ENCODE measurements at places on chromosomes 1 and 21.

GRCh38 chr1:20279509-20279908 lies 11.2 kb upstream of the VWA5B1 start:
- no peak for DNase-seq

DNA sequence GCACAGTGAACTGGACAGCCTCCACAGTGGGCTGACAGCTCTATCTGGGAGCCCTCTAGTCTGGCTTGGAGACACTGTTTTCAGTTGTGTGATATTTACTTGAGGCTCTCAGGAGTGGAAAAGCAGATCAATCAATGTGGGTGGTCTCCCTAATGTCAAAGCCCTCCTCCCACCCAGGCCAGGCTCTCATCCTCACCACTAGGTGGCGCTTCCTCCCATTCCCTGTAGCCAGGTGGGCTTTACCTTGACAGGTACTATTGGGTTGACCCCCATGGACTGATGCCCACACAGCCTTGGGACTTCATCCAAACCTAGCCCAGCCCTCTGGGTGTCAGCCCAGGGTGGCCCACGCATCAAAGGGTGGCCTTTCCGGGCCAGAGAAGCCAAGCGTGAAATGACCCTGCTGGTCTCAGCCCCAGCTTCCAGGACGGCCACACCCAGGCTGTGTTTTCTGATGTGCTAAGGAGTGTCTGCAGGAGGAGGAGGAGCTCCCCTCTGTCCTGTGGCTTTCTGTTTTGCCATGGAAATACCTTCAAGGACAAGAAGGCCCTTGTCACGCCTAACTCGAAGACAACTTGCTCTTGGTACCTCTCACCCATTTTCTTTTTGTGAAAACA lies 54.0 kb downstream of the CLIC6 start:
- no peak for DNase-seq

- no peak for DNase-seq
These were observed 6.5 kb upstream of the GUCA2A start for GRCh38 chr1:42170779-42171621.

- DNase-seq: no peak
These were observed 130.8 kb downstream of the PCBP3 start for GRCh38 chr21:45774291-45774690.

- no peak for DNase-seq
These were observed 22.5 kb downstream of the TNFRSF1B start for GRCh38 chr1:12189328-12189682.

DNA sequence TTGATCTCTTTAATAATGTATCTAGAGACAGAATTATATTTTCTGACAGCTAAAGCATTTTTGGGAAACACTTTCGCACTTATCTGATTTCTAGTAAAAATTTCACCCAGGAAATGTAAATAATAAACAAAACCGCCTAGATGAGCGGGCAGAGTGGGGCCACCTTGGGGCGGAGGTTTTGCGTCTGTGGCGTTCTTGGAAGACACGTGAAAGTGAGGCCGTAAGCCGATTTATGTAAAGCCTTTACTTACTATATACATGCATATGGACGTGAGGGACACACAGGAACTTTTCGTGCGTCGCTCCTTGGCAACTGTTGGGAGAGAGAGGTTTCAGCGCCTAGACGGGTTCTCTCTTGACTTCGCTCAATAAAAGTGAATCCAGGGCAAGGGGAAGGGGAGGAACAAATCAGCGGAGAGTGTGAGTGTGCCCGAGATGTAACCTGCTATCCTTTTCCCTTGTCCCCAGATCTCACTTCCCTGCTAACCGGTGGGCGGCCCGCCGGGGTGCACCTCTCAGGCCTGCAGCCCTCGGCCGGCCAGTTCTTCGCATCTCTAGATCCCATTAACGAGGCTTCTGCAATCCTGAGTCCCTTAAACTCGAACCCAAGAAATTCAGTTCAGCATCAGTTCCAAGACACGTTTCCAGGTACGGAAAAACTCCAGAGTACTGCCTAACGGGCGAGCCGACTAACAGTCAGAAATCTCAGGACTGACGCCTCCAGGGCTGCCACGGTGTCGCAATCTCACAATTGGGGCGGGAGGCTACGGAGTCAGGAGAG lies 1.7 kb downstream of the HLX start:
- no peak for DNase-seq

DNA sequence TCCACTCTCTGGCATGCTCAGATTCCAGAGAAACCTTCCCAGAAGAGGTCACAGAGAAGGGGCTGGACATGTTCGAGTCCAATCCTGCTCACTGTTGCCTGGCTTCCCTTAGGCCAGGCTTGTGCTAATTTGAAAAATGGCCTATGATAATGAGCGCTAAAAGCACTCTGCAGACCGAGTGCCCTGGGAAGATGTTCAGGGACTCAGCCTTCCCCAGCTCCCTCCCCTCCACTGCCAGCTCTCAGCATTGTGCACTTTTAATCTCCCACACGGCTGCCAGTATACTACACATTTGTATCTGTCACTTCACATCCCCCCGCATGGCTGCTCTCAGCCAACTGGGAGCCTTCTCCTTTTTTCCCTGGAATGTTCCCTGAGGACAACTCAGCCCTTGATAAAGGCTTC lies 24.1 kb downstream of the FAM163A start:
- DNase-seq: no peak

GRCh38 chr1:23215751-23216449 lies 1.4 kb downstream of the HTR1D start:
- no peak for DNase-seq

DNA sequence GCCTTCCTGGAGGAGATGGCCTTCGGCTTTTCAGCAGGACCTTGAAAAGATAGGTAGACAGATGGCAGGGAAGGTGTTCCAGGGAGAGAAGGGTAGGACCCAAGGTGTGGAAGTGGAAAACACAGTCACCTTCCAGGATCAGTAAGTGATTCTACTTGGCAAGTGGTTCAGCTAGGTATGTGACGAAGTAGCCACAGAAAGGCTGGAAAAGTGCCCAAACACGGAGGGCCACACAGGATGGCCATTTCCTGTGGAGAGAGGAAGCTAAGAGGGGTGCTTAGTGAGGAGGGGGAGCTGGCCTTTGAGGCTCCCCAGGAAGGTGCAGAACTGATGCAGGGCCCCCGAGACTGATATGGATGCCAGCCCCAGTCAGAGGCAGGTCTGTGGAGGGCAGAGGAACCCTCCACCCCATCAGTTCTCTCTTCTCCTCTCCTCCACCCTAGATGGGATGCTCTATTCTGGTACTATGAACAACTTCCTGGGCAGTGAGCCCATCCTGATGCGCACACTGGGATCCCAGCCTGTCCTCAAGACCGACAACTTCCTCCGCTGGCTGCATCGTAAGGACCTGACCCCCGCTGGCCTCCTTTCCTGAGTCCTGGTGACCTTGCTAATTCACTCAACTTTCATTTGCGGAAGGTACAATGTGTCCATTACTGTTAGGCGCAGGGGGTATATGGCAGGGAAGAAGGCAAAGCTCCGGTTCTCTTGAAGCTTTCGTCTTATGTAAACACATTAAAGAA lies 6.8 kb downstream of the SEMA4A start:
- DNase-seq: no peak

GRCh38 chr1:3464649-3465025 lies 10.2 kb downstream of the ARHGEF16 start:
- no peak for DNase-seq

- no peak for DNase-seq
These were observed 45.9 kb upstream of the ARTN start for GRCh38 chr1:43887748-43888147.

DNA sequence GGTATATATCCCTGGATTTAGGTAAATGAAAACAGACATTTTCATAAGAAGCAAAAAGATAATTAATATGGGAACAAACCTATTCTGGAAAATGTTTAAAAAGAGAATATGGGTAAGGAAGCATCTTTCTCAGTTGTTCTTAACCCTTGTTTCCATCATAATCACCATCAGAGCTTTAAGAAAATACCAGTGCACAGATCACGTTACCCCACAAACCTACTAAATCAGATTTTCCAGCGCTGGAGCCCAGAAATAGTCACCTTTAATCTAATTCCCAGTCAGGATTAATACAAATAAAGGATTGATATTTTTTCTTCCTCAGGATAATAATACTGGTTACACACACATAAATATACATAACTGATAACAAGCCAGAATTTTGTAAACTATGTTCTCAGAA lies 44.6 kb downstream of the PTPRC start:
- no peak for DNase-seq

DNA sequence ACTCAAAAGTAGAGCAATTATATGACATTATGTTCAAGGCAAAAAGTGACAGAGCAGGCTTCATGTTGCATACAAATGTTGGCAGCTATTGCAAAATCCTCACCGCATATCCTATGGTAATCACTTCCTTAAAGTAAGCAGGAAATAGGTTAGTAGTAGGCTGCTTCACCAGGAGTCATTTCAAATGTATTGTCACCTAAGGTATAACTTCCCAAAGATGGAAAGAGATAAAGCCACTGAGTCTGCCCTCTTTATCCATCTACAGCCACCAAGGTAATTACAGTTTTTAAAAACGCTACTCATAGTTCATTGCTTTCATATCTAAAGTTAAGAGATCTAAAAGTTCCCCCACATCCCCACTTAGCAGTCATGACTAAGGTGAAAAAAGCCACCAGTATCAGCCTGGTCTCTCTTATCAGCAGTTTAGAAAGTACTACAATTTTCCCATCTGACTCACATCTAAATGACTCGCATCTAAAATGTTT lies 31.6 kb upstream of the UBE2U start:
- DNase-seq: no peak

- DNase-seq: no peak
These were observed 67.0 kb downstream of the BACH1 start for GRCh38 chr21:29365661-29366265.

DNA sequence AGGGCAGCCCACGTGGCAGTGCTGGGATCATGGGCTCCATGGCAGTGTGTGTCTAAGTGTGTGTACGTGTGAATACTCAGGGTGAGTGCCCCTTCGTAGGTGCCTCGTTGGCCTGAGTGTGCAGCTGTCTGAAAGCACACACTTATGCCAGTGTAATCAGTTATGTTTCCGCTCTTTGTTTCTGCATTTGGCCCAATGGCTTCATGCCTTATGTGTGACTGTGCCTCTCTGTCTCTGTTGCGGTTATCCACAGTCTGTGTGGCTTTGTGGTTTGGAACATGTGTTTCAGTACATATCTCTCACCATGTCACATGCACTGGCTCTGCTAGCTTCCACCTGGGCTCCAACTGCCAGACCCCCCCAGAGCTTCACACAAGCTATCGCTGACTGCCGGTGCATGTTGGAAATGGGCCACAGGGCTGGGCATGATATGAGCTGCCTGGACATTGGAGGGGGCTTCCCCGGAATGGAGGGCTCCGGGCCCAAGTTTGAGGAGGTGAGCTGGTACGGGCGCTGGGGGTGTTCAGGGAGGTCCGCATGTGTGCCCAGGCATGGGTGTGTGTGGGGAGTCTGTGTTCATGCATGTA lies 70.3 kb upstream of the TINAGL1 start:
- no peak for DNase-seq

DNA sequence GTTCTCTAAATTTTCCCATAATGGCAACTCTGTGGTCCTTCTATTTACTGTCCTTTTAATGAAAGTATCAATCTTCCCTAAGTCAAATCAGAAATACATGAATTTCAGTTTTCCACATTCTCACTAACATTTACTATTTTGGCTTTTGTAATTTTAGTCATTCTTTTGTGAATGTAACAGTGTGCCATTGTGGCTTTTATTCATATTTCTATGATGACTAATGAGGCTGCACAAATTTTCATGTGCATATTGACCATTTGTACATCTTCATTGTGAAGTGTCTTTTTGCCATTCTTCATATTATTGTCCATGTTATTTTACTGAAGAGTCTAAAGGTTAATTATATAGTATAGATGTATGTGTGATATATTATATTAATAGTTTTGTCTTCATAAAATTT lies 431.0 kb upstream of the BRINP3 start:
- no peak for DNase-seq

DNA sequence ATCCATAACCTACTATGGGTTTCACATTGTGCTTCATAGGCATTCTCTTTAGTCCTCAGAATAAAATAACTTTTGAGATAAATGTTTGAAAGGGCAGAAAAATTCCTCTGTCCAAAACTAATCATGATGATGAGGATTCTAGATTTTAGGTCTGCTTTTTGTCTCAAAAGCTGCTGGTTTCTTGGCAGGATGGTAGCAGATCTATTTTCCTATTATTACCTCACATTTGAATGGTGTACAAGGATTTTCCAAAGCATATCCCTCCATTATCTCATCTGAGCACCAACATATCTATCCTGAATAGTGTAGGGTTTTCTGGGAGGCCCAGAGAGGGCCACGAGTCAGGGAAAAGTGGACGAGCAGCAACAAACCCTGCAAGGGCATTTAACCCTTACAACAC lies 201.9 kb downstream of the PLPP3 start:
- no peak for DNase-seq

GRCh38 chr1:203173011-203173555 lies 2.5 kb downstream of the MYBPH start:
- no peak for DNase-seq

GRCh38 chr1:84771895-84772294 lies 81.6 kb upstream of the SSX2IP start:
- no peak for DNase-seq

- DNase-seq: no peak
These were observed 2.4 kb upstream of the SLC19A1 start for GRCh38 chr21:45544449-45545235.

GRCh38 chr1:89966656-89967055 lies 28.3 kb upstream of the ZNF326 start:
- no peak for DNase-seq

DNA sequence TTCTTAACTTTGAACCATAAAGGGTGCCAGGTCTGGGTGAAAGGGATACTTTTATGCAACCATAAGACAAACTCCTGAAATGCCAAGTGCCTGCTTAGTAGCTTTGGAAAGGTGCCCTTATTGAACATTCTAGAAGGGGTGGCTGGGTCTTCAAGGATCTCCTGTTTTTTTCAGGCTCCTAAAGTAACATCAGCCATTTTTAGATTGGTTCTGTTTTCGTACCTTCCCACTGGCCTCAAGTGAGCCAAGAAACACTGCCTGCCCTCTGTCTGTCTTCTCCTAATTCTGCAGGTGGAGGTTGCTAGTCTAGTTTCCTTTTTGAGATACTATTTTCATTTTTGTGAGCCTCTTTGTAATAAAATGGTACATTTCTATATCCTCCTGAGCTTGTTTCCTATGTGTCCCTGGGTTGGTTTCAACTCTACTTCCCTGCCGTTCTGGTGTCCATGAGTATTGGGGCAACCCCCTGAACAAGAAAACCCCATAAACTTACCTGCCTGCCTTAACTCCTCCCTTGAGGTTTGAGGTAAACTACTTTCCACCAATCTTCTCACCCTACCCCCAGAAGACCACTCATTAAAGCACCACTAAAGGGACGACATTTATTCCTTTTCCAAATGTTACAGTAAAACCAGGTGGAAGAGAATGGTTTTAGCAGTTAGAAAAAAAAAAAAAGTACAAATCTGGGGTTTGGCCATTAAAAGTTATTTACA lies 2.6 kb downstream of the MARCKSL1 start:
- DNase-seq: no peak

GRCh38 chr1:93703643-93704042 lies 22.0 kb upstream of the BCAR3 start:
- DNase-seq: no peak

- no peak for DNase-seq
These were observed 1.4 kb downstream of the NHLH1 start for GRCh38 chr1:160367934-160368923.

GRCh38 chr1:201444792-201445191 lies 23.3 kb upstream of the TNNI1 start:
- DNase-seq: no peak
